Cerebellar cortex (tissue), 1 donor: ENCODE measurements at places on chromosomes 7 and 10.

GRCh38 chr7:47580811-47581331 is 1.0 kb downstream of the TNS3 start:
- DNase-seq = no peak

DNA sequence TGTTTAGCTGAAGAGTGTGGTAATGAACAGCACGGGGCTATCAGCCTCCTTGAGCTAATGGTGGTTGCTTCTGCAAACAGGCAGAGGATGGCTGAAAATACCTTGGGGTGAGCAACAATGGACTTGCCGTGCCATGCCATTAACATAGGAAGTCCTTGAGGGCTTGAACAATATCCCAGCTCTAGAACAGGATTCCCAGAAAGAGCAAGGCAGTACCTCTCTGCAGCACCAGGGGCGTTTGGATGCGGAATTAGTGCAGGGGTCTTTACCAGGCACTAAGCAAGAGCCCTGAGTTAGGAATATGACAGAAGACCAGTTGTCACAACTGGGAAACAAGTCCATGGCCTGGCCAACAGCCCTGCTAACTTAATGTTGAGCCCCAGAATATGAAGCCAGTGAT is 143.2 kb upstream of the COBL start:
- DNase-seq = no peak

DNA sequence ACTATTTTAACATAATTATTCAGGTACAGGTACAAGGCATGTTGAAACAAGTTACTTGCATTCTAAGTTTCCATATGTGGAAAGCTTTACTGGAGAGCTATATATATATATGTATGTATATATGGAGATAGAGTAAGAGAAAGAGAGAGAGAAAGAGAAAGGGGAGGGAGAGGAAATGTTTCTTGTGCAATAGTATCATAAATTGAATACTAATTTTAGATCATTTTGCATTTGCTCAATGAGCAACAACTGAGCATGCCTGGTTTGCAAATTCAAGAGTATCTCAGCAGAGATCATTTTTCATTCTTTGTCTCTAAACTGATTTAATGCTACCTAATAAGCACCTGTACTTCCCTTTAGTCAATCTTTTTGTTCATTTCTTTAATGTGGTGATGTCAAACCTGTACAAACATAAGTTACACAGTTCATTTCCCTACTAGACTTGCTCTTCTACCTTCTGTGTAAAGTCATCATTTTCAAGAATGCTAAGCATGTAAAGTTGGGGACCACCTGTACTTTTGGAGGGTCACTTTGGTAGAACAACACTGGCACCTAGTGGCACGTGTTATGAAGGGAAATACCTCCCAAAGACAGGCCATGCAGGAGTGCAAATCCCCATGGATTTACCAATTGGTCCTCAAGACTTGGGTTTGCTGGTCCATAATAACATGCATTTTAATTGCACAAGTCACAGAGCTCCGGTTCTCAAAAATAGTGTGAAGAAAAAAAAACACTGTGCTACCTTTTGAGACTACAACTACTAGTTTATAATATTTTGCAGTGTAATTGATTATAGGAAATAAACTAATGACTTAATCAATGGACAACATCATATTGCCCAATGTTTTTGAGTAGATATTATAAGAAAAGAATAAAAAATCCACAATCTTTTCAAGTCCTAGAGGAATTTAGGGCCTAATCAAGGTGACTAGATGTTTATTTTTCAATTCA is 431.2 kb upstream of the IGFBP3 start:
- DNase-seq = peak; percentile 47

GRCh38 chr10:114403541-114404161 is 651 bp downstream of the AFAP1L2 start:
- DNase-seq = no peak

- no peak for DNase-seq
Observed at GRCh38 chr10:78620985-78621799, 447.6 kb upstream of the ZMIZ1 start.

- DNase-seq = no peak
Observed at GRCh38 chr7:19916046-19916445, 142.6 kb upstream of the TMEM196 start.

DNA sequence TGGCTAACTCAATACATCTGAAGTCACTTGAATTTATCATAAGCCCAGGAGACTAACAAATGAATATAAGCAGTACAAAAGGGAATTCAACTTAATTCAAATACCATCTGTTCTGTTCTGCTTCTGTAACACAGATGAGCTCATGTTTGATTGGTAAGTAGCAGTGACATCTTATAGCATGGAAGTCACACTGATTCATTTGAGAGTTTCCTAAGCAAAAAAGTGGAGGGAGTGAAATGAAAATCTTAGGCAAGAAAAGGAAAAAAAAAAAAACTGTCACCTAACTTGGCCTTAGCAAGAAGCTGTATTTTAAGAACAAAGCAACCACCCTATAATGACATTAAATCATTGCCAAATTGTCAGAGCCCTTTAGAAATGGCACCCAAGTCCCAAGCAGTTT is 49.5 kb downstream of the SMURF1 start:
- no peak for DNase-seq

GRCh38 chr7:130417213-130417612 is 23.6 kb downstream of the CEP41 start:
- DNase-seq = no peak
